ENCODE measurements at places on chromosomes 5 and 9.

DNA sequence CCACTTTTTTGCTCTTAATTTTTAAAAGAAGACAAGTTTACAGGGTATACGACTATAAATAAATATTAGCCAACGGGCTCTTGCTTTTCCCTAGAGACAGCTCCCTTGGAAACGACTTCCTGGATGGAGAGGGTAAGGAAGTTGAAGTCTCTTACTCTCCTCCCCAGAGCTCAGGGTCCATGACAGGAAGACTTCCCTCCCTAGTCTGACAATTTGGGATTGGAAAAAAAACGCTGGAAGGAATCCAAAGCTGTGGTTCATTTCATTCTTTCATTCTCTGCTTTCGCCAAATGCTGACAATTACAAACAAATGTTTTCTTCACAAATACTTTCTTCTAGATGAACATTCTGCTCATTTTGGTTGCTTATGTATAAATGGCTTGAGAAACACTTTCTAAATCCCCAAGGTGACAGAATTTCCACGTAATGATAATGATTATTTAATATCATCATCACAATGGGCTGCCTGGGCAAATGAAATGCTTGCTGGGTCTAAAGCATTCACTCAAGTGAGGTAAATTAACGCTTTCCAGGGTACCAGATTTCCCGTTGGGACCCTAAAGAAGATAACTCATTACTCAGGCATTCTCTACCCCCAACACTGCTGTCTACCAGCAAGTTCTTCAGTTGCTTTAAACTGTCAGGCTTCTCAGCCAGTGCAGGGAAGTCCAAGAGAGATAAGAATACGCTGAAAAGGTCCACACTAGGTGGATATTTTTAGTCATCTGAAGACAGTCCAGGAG lies 139.8 kb upstream of the SLC30A5 start:
- no peak for DNase-seq

- no peak for DNase-seq
Measured at GRCh38 chr9:121743441-121744001, 92.1 kb downstream of the DAB2IP start.

- no peak for DNase-seq
Measured at GRCh38 chr5:158544388-158545339, 555.1 kb downstream of the EBF1 start.

DNA sequence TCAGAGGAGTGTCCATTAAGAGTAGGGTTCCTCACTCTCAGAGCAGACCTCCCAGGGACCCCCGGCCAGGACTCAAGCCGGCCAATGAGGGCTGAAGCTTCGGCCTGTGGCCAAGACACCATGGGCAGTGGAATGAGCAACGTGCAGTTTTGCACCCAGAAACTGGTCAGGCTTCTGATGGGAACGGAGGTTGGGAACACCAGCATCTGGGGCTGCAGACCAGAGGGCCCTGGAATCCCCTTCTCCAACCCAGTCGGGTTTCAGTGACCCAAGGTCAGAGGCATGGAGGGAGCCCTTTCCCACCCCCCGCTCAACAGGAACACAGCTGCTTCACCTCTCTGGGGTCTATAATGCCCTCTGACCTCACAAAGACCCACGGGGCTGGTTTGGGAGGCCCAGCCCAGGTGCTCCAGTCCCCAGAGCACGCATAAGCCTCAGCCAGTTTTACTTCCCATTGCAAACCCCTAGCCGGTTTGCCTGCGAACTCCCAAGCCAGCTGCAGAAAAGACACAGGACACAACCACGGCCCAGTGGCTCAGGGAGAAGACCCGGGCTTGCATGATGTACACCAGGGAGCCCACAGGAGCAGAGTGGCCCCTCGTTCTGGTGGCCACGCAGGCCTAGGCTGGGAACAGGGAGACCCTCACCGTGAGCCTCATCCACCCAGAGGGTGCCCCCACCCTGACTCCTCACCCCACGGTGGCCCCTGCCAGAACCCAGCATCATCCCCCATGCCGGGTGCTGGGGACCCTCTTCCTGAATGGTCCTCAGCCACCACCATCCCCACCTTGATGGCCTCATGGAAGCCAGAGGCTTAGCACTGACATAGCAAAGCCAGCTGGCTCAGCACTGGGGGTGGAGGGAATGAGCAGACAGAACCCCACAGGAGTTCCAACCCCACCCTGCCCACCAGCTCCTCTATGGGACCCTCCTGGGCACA lies 30.6 kb downstream of the VAV2 start:
- no peak for DNase-seq

- no peak for DNase-seq
Measured at GRCh38 chr5:90709323-90710155, 150.9 kb downstream of the ADGRV1 start.

DNA sequence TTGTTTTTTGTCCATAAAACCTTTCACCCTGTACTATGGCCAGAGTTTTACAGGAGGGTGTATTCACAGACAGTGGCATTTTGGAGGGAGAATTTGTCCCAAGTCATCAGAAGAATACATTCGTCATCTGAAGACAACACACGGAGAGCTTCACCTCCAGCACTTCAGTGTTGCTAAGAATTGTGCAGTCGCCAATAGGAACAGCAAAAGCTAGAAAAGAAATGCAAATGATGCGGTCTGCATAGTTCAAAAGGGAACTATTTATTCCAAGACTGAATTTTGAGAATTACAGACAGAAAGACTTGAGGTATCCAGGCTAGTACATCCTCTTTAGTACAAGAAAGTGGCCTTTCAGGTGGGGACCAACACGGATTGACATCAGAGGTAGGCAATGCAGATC lies 399.2 kb upstream of the KIF2A start:
- no peak for DNase-seq

- no peak for DNase-seq
Measured at GRCh38 chr9:12667892-12668291, 25.3 kb upstream of the TYRP1 start.

DNA sequence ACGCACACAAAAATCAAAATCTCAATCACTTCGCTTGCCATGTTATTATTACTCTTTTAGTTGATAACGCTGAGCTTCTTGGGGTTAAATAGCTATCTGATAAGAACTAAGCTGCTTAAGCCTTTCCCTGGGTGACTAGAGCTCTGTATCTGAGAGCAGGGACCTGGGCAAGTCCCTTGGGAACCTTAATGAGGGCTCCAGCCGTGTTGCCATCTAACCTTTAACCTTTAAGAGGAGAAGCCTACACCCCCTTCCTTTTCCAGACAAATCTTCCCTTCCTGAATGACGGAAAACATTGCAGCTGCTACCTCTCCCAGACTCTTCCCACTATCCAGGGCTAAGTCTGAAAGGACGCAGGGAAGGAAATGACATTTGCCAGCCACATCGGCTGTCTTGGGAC lies 216.5 kb upstream of the RAI14 start:
- DNase-seq, result no peak

DNA sequence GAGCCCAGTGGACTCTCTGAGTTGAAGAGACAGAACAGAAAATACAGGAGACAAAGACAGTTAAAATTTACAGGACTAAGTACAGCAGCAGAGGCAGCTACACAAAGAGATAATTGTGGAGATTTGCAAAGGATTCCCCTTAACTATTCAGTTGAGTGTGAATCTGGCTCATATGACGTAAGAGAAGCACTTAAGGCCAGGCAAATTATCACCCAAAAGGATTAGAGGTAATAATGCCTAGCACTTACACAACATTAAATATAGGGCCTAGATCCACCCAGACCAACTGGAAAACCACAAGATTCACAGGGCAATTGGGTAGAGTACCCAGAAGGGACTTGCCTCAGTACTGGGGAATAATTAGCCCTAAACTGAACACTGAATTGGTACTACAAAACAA lies 41.3 kb downstream of the ADAMTS6 start:
- no peak for DNase-seq

DNA sequence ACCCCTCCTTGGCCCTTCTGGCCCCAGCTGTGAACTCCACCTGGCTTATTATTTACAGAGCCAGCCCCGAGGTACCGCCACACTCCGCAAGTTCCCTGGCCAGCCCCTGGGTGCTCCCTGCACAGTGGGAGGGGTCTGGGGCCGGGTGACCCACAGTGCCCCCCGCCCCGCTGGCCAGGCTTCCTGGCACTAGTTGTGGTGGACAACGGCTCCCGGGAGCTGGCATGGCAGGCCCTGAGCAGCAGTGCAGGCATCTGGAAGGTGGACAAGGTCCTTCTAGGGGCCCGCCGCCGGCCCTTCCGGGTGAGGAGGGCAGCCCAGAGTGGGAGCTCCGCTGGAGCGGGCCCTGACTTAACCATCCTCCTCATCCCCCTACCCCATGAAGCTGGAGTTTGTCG lies 3.9 kb downstream of the MAMDC4 start:
- no peak for DNase-seq

GRCh38 chr5:111135946-111136345 lies 43.8 kb downstream of the WDR36 start:
- no peak for DNase-seq

GRCh38 chr5:91141642-91142041 lies 241.5 kb downstream of the ARRDC3 start:
- DNase-seq, result no peak

DNA sequence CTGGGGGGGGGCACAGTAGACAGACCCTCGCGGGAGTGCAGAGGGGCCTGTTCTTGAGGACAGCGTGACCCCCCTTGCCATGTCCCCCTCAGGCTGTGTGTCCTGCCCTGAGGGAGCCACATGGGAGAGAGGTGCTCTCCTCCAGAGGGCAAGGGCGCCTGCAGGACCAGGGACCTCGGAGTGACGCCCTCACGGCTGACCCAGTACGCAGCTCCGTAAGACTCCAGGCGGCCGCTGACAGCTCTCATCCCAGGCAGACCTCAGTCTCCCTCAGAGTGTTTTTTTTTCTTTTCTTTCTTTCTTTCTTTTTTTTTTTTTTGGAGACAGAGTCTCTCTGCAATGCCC lies 27.3 kb downstream of the EXD3 start:
- no peak for DNase-seq
